ENCODE measurements at places on chromosomes 2 and 18.
A peak's percentile ranks its signal among the peaks of the same experiment; 100 is the strongest.

GRCh38 chr18:5021558-5021957, 175.5 kb downstream of the AKAIN1 start:
- no peak for DNase-seq

DNA sequence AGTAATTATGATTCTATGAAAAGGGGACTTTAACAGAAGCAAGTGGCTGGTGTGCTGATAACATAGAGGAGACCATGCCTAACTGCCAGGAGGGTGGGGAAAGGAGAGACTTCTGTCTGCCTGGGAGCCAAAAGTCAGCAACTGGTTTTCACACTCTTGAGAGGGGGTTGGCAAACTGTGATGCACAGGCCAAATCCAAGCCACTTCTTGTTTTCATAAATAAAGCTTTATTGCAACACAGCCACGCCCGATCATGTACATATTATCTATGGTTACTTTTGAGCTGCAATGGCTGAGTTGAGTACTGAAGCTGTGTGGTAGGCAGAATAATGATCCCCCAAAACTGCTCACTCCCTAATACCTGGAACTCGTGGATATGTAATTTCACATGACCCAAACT, 208.4 kb downstream of the LNPK start:
- no peak for DNase-seq

DNA sequence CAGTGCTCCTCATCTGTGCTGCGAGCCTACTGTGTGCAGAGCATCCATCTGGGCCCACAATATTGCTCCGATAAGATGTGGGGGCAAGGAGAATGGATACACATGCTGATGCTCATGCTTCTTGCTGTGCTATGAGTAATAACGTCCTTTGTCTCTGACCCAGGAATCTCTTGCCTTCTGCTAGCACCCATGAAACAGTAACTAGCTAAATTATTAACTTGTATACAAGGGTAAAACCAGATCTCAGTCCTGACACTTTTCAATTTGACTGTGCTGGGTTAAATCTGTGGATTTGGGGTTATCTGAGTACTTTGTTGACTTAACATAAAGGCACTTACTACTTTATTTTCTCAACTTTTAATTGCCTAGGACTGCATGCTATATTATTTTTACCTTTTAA, 357.6 kb downstream of the SLC4A3 start:
- no peak for DNase-seq

- DNase-seq = no peak
Observed at GRCh38 chr2:47069628-47070154, 85.4 kb downstream of the STPG4 start.

- no peak for DNase-seq
Observed at GRCh38 chr18:11823545-11823944, 27.7 kb upstream of the CHMP1B start.

- no peak for DNase-seq
Observed at GRCh38 chr2:73243884-73244570, 9.9 kb downstream of the CCT7 start.

GRCh38 chr2:218387369-218388194, 5.5 kb downstream of the SLC11A1 start:
- no peak for DNase-seq

DNA sequence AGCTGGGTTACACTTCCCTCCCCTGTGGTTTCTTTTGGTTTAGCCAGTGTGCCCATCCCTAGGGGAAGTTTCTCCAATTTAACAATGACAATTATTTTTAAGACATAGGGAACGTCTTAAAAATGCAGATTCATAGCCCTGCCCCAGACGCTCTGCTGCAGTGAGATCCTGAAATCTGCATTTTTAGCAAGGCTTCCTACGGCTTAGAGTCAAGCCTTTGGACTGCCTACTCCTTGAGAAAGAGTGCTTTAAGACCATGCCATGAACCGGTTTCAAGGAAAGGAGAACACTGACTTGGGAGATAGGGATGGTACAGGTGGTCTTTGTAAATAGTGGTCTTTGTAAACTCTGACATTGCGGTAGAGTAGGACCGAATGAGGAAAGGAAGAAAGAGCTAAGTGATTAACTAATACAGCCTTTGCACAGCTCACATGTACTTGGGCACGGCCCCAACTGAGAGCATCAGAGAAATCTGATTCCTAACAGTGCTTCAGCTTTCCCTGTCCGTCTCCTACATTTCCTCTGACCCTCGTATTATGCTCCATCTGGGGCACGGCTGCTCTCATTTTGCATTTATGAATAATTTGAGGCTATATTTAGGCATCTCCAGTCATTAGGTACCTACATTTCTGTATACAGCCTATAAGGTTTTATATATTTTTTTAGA, 217.6 kb upstream of the TANK start:
- DNase-seq = no peak

GRCh38 chr2:150063432-150063889, 424.0 kb downstream of the RND3 start:
- no peak for DNase-seq

DNA sequence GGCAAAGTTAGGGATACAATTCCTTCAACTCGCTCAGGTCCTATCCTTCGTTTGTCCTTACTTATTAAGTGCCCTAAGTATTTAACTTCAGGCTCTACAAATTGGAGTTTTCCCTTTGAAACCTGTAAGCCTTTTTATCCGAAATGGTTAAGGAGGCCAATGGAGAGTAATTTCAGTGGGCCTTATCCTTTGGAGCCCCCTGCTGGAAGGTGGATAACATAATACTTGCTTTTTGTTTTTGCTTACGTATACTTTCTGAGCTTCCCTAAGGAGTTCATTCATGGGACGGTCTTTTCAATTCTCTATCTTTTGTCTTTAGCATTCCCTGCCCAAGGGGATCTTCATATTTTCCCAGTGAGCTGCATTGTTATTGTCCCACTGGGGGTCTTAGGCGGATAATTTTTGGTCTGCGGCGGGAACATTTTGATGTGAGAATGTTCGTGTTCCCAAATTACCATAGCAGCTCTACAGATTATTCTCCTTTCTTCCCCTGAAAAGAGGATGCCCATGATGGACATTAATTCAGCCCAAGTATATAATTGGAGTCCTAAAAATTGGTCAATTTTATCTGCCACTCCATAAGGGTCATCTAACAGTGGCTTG, 34.4 kb upstream of the TRAPPC8 start:
- no peak for DNase-seq

- no peak for DNase-seq
Observed at GRCh38 chr2:211946960-211947359, 591.6 kb downstream of the ERBB4 start.

DNA sequence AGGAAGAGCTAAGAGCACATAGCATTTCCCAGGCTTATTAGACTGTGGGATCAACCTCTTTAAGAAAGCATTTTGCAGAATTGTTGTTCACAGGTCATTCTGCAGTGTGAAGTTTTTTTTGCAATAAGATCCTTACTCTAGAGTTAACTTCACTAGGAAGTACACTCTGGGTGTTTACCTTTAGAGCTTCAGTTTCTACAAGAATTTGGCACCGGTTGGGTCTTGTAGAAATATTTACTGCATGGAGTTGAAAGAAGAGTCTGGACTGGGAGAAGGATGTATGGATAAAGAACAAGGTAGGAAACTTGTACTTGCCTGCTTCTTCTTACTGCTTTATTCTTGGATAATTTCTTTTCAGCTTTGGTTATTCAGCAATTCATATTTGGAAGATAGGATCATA, 944.9 kb upstream of the GYPC start:
- DNase-seq = no peak

- DNase-seq = no peak
Observed at GRCh38 chr2:82825410-82826090, 1633.5 kb downstream of the SUCLG1 start.

DNA sequence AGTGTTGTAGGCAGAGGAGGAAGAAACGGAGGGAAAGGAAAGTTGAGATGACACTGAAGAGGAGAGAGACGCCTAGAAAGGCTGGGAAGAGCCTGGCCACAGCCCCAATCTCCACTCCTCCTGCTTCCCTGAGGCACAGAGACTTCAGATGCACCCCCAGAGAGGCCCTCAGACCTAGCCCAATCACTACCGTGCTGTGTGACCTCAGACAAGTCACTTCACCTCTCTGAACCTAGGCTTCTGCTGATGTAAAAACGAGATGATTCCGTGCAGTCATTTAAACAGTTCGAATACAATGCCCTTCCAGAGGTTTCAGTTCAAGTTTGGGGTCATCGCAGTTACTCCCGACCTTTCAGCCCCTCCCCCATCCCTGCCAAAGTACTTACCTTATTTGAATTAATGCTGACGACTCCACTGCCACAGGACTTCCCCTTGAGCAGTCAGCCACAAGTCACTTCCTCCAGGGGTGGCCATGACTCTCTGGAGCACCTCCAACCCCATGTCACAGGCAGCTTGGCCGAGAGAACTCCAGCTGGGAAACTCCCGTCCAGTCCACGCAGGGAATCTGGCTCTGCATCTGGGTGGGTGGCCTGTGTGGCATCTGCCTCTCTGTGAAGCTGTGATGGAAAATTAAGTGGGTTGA, 105.2 kb upstream of the ID2 start:
- DNase-seq = no peak

DNA sequence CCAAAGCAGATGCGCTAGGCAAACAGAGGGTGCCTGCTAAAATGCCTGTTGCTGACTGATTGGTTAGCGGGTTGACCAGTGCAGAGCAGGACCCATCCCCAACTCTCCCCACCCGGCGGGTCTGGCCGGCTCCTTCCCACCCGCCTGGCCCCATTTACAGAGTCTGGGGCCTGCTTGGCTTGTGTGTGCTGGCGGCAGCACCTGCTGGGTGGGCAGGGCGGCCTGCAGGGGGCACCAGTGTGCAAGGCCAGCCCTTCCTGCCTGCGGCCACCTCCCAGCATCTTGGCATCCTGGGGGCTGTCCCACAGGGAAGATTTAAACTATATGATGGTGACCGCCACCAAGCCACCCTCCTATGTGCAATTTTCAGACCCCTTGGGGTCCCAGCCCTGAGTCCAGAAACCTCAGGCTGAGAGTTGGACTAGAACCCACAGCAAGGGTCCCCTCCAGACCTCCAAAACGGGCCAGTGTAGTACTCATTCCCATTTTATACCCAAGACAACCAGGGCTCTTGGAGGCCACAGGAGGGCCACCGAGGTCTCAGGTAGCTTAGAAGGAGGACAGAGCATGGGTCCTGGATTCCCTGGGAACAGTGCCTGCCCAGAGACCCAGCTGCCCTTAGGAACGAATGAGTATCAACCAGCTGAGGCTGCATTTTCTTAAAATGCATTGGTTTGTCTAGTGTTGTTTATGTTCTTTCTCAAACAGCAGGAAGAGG, 173.6 kb downstream of the SMAD7 start:
- DNase-seq = peak; percentile 26

DNA sequence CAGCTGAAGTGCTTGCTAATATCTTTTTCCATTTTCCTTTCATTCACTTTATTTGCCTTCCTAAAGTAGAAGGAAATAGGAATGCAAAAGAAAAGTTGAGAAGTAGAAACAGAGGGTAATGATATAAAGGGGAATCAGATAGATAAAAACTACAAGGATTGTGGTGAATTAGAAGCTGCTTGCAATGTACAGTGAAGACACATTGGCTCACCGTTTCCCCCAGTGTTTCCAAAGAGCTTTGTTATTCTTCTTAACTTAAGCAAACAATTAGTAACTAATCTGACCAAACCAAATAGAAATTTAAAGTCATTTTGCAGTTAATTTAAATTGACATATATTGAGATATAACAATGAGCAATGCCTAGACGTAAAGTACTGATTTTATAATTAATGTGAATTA, 63.4 kb downstream of the RELCH start:
- DNase-seq = no peak

DNA sequence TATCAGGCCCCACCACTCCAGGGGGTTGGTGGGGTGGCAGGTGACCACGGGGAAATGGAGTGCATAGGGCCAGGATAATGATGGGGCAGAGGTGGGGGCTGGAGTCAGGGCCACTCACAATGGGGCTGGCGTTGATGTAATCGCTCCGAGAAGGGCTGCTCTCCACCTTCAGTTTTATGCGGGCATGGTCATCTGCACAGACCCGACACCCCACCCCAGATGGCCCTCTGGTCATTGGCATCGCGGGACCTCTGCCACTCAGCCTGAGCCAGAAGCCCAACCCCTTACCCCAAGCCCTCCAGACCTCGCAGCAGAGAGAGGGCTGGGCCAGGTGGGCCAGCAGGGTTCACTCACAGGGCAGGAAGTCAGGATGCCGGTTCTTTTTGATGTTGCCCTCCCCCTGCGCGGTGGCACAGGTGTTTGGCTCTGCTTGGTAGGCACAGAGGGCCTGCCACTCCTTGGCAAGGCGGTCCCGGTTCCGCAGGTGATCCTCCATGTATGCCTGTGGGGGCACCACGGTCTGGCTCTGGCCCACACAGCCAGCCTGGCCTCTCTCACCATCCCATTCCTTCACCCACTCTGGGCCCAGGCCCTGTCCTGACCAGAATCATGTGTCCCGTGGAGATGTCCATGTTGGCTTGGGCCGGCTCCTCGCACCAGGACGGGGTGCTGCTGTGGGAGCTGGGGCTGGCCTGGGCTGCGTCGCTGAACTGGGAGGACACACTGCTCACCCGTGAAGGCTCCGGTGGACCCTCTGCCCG, 12.4 kb downstream of the PTPRN start:
- no peak for DNase-seq

DNA sequence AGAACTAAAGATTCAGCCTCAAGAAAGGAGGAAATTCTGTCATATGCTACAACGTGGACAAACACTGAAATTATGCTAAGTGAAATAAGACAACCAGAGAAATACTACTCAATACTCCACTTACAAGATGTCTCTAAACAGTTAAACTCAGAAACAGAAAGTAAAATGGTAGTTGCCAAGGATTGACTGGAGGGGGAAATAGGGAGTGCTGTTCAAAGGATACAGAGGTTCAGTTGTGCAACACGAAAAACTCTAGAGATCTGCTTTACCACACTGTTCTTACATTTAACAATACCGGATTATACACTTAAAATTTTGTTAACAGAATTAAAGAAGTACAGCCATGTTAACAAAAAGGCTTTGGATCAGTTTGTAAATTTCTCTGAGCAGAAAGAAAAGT, 39.8 kb upstream of the C2orf15 start:
- DNase-seq = no peak

- no peak for DNase-seq
Observed at GRCh38 chr2:206890179-206890578, 49.1 kb upstream of the CPO start.

DNA sequence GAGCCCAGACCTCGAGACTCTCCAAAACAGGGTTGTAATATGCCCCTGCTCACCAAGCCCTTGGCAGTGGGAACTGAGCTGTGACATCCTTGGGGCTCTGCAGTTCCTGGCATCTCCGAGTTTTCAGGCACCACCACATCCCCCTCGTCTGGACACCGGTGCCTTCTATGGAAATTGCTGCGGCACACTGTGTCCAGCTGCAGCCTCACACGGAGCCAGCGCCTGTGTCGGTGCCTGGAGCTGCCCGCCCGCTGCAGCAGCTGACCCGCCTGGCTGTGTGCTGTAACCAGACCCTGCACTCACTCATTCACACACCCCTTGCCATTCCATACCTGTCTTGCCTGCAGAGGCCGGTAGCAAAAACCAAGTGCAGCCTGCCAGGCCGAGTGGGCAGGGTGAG, 11.8 kb downstream of the IWS1 start:
- no peak for DNase-seq

- no peak for DNase-seq
Observed at GRCh38 chr2:42048299-42049220, 739 bp downstream of the PKDCC start.

- no peak for DNase-seq
Observed at GRCh38 chr2:12534646-12535263, 182.0 kb upstream of the TRIB2 start.
